ENCODE measurements at places on chromosomes 11 and 22. TPM values are rescaled to one million over a fixed set of nuclear protein-coding genes. Genes with fewer than 3 reads are reported as not detected.

P2RY6 gene
- total RNA-seq = 1.9 TPM

RAB36 gene
- 4.8 TPM for total RNA-seq

- no peak for DNase-seq
Measured at GRCh38 chr22:21727768-21728167, 7.8 kb downstream of the YPEL1 start.

FHIP1B gene
- 34.7 TPM for total RNA-seq

GRCh38 chr11:128913806-128914205 lies 22.6 kb downstream of the KCNJ5 start:
- DNase-seq = no peak

TMA7B gene
- not detected for total RNA-seq

OR52K1 gene
- total RNA-seq = under 0.01 TPM

DNA sequence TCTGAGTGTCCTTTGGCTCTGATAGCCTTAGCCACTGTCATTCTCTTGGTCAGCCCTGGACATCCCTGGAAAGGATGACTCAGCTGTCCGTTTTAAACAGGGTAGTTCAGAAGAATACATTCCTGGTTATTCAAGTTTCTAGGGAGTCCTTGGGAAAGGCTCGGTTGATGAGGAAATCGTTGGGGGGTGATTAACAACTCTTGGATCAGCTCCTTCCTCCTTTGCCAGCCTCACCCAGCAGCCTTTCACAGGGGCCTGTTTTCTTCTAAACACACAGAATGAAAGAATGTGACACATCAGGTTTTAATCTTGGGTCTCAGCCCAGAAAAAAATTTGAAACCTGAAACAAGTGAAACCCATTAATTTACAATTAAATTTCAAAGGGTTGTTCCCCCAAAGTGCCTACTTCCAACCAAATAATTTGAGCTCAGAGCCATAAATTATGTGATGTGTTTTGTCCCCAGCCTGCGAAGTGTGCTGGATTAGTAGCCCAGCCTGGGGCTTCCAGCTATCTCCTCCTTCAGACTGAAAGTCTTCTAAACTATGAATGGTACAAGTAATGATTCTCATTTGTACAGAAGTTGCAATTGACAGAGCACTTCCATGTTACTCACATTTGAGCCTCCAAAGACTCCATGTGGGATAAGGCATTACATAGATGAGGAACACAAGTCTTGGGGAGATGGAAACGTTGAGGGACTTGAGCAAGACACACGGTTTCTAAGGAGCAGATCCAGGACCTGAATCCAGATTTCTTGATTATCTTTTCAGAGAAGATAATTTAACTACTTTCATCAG lies 19.3 kb upstream of the MRGPRX2 start:
- DNase-seq = peak; percentile 73

DNA sequence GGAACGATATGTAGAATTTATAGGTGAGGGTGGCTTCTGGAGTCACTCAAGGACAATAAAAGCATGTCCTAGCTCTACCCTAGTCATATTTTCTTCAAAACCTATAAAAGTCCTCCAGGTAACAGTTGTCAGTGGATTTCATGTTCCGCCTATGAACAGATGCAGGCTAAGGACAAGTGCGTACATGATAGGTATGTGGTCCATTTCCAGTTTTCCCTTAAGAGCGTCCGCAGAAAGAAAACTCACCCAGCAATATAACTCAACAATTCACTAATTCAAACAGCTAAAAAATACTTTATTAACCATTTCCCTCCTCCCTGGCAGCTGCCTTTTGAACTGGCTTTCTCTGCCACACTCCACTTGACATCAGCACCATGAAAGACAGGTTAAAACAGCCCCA lies 50.2 kb upstream of the CCDC34 start:
- DNase-seq = no peak

DNA sequence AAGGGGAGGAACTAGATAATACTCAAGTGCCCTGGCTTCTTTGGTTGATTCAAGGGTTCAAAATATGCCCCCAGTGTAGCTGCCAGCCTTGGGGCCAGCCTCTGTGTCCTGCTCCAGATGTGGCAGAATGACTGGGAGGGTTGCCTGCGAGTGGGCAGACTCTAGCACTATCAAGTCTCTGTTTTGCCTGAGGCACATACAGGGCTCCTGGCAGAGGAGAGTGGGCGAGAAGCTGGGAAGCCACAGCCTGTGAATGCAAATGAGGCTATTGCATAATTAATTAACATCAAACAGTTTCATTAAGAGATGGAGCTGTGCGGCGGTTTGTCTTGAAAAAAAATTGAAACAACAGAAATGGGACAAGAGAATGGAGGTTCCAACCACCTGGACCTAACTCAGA lies 50.8 kb downstream of the BUD13 start:
- DNase-seq = no peak

OR52E6 gene
- total RNA-seq = not detected

- DNase-seq = no peak
Measured at GRCh38 chr11:133968300-133968699, 11.5 kb upstream of the IGSF9B start.
